H9 (cell line): ENCODE measurements at places on chromosomes 6 and 20.

- DNase-seq: no peak
These were observed 12.9 kb upstream of the GMNN start for GRCh38 chr6:24761851-24762250.

GRCh38 chr20:52941808-52942207 is 30.4 kb upstream of the TSHZ2 start:
- no peak for DNase-seq

- DNase-seq: no peak
These were observed 30.9 kb downstream of the MKKS start for GRCh38 chr20:10402938-10403608.

- no peak for DNase-seq
These were observed 67.2 kb upstream of the PTGIS start for GRCh38 chr20:49635166-49635565.

- DNase-seq: no peak
These were observed 7.0 kb upstream of the LTV1 start for GRCh38 chr6:143836150-143836549.

GRCh38 chr6:44407951-44408670 is 20.6 kb downstream of the CDC5L start:
- no peak for DNase-seq
